ENCODE measurements at places on chromosomes 7 and 10.

GRCh38 chr7:33061282-33061937 is 1.2 kb downstream of the NT5C3A start:
- DNase-seq = no peak

DNA sequence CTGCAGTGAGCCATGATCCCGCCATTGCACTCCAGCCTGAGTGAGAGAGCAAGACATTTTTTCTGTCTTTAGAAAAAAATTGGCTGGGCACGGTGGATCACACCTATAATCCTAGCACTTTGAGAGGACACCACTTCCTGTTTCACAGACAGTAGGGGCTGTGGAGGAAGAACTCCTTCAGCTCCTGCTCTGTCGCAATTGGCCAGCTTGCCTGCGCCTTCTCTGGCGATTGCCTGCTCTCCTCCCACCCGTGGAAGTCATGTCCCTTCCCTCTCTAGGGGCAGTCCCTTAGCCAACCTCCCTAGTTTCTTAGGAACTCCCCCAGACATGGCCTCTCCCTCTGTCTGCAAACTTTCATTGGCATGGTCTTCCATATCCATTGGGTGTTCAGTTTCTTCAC is 8.7 kb downstream of the PDSS1 start:
- DNase-seq = no peak

DNA sequence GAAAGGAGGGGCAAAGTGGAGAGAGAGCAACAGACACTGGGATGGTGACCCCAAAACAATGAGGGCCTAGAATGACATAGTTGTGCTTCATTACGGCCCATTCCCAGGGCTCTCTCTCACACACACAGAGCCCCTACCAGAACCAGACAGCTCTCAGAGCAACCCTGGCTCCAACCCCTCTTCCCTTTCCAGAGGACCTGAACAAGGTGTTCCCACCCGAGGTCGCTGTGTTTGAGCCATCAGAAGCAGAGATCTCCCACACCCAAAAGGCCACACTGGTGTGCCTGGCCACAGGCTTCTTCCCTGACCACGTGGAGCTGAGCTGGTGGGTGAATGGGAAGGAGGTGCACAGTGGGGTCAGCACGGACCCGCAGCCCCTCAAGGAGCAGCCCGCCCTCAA is 20.7 kb downstream of the PRSS2 start:
- DNase-seq = no peak

DNA sequence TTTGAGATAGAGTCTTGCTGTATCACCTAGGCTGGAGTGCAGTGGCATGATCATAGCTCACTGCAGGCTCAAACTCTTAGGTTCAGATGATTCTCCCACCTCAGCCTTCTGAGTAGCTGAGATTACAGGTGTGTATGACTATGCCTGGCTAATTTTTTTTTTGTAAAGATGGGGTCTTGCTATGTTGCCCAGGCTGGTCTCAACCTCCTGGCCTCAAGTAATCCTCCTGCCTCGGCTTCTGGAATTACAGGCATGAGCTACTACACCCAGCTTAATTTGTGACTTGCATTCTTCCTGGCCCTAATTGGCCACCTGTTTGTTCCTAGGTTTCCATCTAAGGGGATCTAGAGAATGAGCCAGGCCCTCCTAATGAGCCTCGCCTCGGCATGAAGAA is 9.3 kb downstream of the ARHGAP22 start:
- DNase-seq = no peak

- no peak for DNase-seq
These were observed 42.9 kb downstream of the SH3PXD2A start for GRCh38 chr10:103812432-103812831.

DNA sequence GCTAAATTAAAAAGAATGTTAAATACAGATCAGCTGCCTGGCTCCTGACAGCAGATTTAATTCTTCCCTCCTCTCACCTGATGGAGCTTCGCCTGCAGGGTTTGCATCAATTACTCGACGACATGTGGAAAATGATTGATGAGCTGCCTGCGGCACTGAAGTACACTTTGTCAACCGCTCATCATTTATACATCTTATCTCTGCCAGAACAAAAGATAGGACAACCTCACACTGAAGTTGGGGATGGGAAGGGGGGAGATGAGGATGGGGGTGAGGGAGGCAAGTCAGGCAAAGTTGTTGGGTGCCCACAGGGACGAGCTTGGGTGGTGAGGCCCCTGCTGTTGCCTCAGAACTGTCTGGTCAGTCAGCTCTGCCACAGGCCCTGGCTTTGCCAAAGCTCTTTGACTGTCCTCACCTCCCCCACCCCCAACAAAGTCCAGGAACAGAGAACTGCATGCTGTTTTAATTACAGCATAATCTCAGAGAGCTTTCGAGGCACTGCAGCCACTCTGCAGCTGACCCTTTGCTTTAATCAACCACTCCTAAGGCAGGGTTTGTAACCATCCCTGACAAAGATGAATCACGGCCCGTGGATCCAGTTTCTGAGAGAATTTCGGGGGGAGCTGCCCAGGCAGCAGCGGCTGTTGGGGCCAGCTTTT is 702.3 kb downstream of the LRMDA start:
- DNase-seq = no peak

- no peak for DNase-seq
These were observed 2.7 kb upstream of the CUEDC2 start for GRCh38 chr10:102435133-102435497.

- DNase-seq = no peak
These were observed 223.4 kb downstream of the BMPER start for GRCh38 chr7:34128762-34129161.

GRCh38 chr7:111159426-111159825 is 68.5 kb downstream of the LRRN3 start:
- no peak for DNase-seq

DNA sequence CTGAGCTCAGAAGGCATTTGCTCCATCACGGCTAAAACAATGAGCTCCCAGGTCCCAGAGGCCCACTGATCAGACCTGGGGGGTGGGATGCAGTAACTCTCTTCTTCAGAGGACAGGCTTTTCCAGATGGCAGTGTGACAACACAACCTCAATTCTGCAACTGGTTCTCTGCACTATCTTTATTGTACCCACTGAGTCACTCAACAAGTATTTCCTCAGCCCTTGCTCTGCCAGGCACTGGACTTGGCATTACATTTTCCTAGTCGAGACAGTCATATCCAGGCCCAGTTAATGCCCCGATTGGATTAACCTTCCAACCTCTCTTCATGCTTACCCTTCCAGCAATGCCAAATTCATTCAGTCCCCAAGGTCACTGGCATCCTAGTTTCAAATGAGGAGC is 72.6 kb downstream of the JAZF1 start:
- DNase-seq = no peak

DNA sequence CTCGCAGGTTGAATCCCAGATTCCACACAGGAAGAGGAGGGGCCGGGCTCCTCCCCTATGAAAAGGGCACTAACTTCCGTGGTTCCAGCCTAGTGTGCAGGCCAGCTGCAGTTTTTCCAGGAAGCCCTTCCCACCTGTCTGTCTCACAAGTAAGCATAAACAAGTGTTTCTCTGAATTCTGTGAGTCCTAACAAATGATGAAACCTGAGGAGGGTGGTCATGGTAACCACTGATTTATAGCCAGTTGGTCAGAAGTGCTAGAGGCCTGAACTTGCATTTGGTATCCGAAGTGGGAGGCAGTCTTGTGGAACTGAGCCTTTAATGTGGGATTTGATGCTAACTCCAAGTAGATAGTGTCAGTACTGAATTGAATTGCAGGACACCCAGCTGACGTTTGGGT is 54.7 kb upstream of the STEAP4 start:
- no peak for DNase-seq

Measured in activated T-cell treated with anti-CD3 and anti-CD28 coated beads for 4 hours (primary cell).